Activated CD4-positive, CD25-positive, alpha-beta regulatory T cell treated with anti-CD3 and anti-CD28 coated beads, Interleukin-2, amount 50 U/mL, for 72 hours (primary cell): ENCODE measurements at places on chromosomes 16 and 17.

- DNase-seq, result no peak
Observed at GRCh38 chr17:60506312-60506711, 19.7 kb downstream of the APPBP2 start.

GRCh38 chr16:63625126-63625525 lies 1496.7 kb downstream of the CDH11 start:
- no peak for DNase-seq

DNA sequence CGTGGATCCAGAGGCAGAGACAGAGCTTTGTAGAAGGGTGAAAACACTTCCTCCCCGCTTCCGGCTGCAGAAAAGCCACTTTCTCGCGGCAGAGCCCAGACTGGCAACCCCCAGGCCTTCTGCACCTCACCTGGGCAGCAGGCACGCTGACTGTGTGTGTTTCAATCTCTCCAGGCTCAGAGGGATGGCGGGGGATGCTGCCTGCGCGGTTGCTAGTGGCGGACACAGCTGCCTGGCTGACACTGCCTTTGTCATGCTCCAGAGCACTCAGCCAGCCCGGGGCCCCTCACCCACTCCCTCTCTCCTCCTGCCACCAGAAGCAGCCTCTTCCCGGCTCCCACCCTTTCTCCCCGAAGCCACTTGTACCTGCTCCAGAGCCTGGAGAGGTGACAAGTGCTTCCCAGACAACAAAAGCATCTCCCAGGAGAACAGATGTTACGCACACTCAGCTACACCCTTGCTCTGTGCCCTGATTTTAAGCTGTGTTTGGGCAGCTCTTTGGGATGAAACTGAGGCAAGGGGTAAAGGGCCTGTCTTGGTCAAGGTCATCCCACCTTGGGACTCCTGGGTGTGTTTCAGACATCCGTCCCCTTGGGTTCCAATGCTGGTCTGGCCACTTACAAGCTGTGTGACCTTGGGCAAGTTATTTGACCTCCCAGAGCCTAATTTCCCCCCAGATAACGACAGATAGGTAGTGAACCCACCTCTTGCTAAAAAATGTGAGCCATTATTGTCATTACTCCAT lies 9.2 kb upstream of the GLIS2 start:
- no peak for DNase-seq

- no peak for DNase-seq
Observed at GRCh38 chr16:17836868-17837602, 366.3 kb upstream of the XYLT1 start.

- no peak for DNase-seq
Observed at GRCh38 chr17:30358055-30358760, 20.5 kb upstream of the CPD start.

- peak; percentile 74 for DNase-seq
Observed at GRCh38 chr17:78865682-78866390, 25.2 kb upstream of the USP36 start.

GRCh38 chr17:8226536-8227237 lies 16.3 kb upstream of the AURKB start:
- DNase-seq, result peak; percentile 51

- no peak for DNase-seq
Observed at GRCh38 chr16:54318941-54319340, 32.4 kb upstream of the IRX3 start.

DNA sequence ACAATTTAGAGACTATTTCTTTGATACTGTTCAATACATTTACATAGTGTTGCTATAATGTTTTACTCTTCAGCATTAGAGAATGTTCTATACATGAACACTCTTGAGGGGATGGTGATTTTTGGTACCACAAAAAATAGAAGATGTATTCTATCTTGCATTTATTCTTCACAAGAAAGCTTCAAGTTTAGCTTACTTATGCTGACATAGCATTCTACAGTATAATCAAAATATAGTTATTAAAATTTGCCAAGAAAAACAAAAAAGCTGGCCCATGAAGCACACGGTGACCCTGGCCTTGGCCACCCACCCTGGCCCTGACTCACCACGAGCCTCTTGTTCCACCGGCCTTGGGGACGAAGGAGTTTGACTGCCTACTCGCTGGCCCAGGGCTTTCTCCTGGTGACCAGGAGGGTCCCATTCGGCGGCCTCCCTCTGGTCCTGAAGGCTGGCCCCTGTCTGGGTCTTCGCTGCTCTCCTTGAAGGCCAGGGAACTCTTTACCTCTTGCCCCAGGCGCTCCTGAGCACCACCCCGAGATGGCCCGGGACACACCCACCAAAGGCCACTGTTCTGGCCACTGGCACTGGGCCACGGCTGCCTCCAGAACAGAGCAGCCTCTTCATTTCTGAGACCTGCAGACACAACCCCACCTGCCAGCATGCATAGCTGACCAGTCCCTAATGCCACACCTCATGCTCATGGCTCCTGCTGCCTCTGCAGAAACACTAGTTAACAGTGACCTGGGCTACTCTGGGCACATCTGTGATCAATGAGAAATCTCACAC lies 22.5 kb upstream of the ICAM2 start:
- DNase-seq, result no peak

- DNase-seq, result no peak
Observed at GRCh38 chr16:27464626-27465482, 62.9 kb downstream of the IL21R start.

DNA sequence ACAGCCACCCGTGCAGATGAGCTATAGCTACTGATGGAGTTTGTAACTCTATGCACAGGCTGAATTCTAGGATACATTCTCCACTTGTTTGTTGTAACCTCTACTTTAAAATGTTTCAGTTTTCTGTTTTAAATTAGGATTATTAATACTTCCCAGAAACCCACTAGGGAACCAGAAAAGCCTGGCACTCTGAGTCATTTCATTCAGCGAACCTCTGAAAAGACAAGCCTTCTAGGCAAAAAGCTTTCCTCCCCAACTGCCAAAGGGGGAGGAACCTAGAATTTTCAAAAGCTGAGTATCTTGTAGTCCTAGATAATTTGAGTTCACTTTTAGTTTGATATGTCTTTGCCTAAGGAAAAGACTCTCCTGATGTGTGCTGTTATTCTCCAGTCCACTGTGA lies 43.2 kb downstream of the GOSR1 start:
- DNase-seq, result no peak

DNA sequence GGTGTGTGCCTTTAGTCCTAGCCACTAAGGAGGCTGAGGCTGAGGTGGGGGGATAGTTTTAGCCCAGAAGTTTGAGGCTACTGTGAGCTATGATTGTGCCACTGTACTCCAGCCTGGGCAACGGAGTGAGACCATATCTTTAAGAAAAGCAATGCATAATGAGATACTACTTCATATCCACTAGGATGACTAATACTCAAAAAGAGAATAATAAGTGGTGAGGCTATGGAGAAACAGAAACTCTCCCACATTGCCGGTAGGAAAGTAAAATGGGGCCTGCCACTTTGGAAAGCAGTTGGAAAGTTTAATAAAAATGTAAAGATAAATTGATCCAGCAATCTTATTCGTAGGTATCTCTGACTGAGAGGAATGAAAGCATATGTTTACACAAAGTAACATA lies 4.6 kb upstream of the NPIPB2 start:
- no peak for DNase-seq

DNA sequence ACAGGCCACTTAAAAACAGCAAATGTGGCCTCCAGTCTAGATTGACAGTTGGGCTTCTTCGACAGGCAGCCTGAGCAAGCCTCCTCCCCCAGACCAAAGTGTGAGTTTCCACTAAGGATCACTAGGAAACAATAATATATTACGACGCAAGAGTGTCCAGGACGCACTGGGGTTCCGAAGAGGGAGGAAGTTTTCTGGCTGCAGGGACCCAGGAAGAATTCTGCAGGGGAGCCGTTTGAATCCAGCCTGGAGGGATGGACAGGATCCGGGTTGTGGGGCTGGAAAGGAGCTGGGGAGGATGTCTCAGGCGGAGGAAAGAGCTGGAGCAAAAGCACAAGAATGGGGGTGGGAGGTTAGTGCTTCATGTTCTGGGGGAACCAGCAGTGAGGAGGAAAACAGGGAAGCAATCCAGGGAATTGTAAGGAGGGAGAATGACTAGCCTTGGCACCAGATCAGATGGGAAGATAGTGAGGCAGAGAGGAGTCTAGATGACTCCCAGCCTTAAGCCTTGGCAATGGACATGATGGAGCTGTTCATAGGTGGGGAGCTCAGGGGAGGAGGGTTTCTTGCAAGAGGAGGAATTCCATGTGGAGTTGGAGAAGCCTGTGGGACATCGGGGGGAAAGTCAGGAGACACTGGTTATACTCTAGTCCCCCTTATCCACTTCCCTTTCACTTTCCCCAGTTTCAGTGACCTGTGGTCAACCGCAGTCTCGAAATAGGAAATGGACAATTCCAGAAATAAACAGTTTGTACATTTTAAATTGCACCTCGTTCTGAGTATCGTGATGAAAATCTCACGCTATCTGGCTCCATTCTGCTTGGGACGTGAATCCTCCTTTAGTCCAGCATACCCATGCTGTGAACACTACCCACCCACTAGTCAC lies 26.6 kb downstream of the NGFR start:
- peak; percentile 19 for DNase-seq

- no peak for DNase-seq
Observed at GRCh38 chr17:33120103-33120502, 128.5 kb downstream of the SPACA3 start.

DNA sequence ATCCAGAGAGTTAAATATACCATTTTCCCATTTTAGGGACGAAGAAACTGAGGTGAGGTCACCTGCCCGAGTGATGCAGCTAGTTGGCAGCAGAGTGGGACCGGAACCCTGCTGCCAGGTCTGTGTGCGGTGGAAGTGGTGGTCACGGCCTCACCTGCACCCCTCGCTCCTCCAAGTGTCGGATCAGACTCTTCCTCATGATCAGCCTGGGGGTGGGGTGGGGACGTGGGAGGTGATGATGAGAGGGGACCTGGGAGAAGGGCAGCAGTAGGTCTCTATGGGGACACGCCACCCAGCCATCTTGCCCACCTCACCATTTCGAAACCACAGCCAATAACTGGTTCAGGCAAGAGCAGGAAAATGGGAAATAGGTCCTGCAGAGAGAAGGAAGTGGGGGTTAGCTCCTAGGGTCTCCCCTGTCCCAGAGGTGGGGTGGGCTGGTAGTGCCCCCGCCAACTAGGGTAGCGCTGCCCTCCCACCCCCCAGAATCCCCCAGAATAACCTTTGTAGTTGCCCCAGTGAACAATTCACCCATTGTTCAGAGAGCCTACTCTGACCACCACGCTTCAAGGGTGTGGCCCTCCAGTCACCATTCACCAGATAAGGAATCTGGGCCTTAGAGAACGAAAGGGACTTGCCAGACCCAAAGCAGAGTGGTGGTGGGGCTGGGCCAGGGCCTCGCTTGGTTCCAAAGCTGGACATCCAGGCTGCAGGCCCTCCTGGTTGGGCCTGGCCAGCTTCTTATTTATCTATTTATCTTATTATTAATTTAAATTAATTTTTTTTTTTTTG lies 5.1 kb downstream of the GDPD3 start:
- DNase-seq, result no peak

- DNase-seq, result peak; percentile 72
Observed at GRCh38 chr17:8941520-8941919, 24.0 kb downstream of the PIK3R5 start.

GRCh38 chr17:79993390-79994227 lies 42.1 kb downstream of the TBC1D16 start:
- no peak for DNase-seq

DNA sequence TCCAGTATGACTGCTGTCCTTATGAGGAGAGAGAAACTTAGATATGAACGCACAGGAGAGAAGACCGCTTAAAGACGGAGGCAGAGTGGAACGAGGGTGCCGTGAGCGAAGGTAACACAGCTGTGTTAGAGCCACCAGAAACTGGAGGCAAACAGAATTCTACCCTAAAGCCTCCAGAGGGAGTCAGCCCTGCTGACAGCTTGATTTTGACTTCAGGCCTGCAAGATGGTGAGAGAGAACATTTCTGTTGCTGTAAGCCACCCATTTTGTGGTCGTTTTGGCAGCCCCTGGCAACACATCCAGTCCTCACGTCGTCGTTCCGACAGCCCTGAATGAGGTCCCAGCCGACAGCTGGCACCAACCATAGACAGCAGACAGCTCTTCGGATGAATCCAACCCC lies 2.8 kb upstream of the SPATA2L start:
- no peak for DNase-seq

- DNase-seq, result peak; percentile 35
Observed at GRCh38 chr16:89191033-89191900, 9.1 kb downstream of the SLC22A31 start.

- no peak for DNase-seq
Observed at GRCh38 chr17:41975099-41976083, 8.8 kb downstream of the CNP start.

DNA sequence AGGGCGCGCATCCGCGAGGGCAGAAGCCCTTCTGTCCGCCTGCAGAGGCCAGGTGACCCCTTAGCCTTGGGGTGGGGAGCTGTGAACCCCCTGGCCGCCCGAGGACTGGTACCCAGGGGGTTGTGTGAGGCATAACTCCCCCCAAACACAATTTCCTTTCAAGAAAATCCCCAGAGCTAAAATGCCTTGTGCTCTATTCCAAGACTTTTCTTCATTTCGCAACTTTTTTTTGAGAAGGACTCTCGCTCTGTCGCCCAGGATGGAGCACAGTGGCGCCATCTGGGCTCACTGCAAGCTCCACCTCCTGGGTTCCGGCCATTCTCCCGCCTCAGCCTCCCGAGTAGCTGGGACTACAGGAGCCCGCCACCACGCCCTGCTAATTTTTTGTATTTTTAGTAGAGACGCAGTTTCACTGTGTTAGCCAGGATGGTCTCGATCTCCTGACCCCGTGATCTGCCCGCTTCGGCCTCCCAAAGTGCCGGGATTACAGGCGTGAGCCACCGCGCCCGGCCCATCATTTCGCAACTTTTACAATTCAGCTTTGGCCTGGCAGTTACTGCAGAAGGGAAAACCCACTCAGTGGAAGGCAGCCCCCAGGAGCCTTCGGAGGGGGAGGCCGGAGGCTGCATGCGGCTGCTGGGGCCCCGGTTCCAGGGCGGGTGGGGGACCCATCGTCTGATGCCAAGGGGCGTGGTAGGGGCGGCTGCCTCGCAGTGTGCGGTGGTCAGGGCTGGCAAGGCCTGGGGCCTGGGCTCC lies 963 bp upstream of the APRT start:
- DNase-seq, result no peak

DNA sequence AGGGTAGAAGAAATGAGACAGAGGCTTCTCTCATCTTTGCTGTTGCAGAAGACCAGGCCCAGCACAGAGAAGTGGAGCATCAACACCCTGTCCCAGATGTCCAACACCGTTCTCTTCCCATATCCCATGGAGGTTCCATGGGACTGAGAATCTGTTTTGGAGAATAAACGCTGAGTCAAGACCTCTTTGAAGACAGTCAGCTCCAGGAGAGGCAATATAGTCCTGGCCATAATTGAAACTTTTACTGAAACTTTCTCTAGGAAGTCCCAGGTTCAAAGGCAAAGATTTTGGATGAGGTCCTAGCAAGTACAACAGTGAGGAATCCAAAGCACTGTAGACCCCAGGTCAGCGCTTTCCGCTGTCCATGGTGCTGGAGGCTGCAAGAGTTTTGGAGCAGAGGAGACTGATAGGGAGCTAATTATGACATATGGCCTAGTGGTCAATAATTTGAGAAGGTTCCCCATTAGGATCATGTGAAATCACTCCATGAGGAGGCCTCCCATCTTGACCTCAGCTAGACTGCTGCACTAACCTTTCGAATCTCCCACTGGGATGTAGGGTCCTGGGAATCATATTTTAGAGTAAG lies 36.0 kb downstream of the OSBPL7 start:
- DNase-seq, result no peak
